Activated CD8-positive, alpha-beta memory T cell treated with anti-CD3 and anti-CD28 coated beads for 1 hour (primary cell): ENCODE measurements at places on chromosomes 6 and 20.

- no peak for DNase-seq
Measured at GRCh38 chr20:60695226-60696000, 556.6 kb upstream of the CDH4 start.

GRCh38 chr6:166838987-166839386 is 117.4 kb downstream of the RNASET2 start:
- no peak for DNase-seq

GRCh38 chr6:107576852-107577251 is 86.9 kb downstream of the SOBP start:
- DNase-seq: no peak

- DNase-seq: no peak
Measured at GRCh38 chr6:17714177-17714576, 7.5 kb upstream of the NUP153 start.

DNA sequence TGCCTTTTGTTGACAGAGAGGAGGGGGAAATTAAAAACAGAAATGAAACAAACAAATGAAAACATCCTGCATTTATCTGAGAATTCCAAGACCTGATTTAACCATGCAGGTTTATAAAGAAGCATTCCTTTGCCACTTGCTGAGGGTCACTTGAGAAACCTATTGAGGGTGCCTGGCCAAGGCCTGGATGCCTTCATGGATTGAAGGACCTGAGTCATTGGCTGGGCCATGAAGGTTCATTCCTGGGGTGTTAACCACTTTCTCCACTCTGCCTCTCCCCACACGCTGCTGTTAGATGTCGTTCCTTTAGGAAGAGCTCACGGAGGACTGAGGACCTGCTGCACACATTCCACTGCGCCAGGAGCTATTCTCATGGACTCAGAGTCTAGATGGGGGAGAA is 49.7 kb downstream of the DAAM2 start:
- DNase-seq: no peak

GRCh38 chr6:122718616-122719015 is 60.9 kb upstream of the FABP7 start:
- DNase-seq: no peak

- DNase-seq: no peak
Measured at GRCh38 chr6:100304575-100304974, 160.1 kb downstream of the SIM1 start.

DNA sequence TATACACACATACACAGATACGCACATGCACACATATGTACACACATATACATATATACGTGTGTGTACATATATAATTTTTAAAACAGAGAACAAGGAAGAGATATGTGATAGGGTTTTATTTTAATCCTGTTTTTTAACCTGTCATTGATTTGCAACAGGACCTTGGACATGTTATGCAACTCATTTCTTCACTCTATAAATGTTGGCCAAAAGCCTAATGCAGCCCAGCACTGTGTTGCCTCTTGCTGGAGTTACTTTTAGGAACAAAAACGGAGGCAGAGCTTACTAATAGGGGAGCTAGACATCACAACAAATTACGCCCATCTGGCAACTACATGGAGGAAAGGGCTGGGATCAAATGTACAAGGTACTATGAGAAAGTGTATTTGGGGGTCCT is 179.9 kb upstream of the TAB2 start:
- DNase-seq: no peak

DNA sequence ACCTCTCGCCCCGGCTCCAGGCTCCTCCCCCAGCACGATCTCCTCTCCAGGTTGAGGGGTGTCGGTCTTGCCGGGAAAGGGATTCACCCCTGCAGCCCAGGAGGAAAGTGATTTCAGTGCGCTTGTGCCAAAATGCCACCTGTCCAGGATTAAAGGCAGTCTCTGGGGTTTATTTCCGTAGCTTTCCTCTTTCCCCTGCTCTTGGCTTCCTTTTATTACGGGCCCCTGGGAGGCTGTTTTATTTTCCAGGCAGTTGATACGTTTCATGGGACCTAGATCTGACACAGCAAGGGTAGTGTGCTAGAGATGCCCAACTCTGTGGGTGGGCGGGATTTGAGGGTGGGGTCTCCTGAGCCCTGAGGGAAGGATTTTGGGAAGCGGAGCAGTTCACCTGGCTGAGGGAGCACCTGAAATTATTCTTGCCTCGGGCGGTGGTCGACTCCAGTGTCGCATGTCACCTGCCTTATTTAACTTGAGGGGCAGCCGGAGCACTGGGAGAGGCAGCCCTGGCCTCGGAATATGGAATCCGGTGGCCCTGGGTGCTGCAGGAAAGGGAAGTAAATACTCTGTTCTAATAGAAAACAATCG is 9.5 kb upstream of the NKX2-2 start:
- no peak for DNase-seq
